ENCODE measurements at places on chromosomes 1 and 21. TPM values are rescaled to one million over a fixed set of nuclear protein-coding genes. Genes with fewer than 3 reads are reported as not detected.

Gene C4BPA
- not detected for total RNA-seq

Gene GNL2
- 42.1 TPM for total RNA-seq

Gene KCNA10
- not detected for total RNA-seq

Gene BSND
- total RNA-seq, result not detected

Gene FAM72D
- 1.5 TPM for total RNA-seq

Gene SPRR2G
- not detected for total RNA-seq

Gene CGN
- total RNA-seq, result under 0.01 TPM

Gene MCOLN3
- not detected for total RNA-seq

Gene ESPN
- total RNA-seq, result not detected

Gene HSD3B1
- not detected for total RNA-seq

Gene PLA2G2F
- total RNA-seq, result not detected
